ENCODE measurements at places on chromosomes 13 and 19.

GRCh38 chr13:43861863-43862262, 17.7 kb downstream of the CCDC122 start:
- no peak for DNase-seq

GRCh38 chr19:45931055-45931454, 16.5 kb upstream of the NANOS2 start:
- no peak for DNase-seq

GRCh38 chr13:27362064-27362751, 62.2 kb upstream of the GTF3A start:
- DNase-seq = peak; percentile 85

DNA sequence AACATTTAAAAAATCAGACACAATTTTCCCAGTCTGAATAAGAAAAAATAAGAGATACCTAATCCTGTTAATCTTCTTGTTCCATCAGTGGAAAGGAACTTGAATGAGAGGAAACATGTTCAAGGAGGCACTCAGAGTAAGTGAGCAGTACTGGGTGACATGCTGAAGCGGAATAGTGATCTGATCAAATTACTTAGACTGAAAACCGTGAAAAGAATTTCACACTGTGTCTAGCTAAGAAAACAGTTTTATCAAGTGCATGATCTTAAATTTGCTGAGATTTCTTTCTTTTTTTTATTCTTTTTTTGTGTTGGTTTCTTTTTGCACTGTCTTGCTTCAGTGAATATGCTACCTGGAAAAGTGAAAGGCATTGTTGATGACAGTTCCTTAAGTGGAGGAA, 249.5 kb upstream of the SLC10A2 start:
- DNase-seq = no peak

- DNase-seq = no peak
Observed at GRCh38 chr13:98176777-98177608, at the start of gene RNF113B. RNF113B (minus strand) TSS chr13:98177269; CDS start chr13:98177236, 33 bp downstream.

DNA sequence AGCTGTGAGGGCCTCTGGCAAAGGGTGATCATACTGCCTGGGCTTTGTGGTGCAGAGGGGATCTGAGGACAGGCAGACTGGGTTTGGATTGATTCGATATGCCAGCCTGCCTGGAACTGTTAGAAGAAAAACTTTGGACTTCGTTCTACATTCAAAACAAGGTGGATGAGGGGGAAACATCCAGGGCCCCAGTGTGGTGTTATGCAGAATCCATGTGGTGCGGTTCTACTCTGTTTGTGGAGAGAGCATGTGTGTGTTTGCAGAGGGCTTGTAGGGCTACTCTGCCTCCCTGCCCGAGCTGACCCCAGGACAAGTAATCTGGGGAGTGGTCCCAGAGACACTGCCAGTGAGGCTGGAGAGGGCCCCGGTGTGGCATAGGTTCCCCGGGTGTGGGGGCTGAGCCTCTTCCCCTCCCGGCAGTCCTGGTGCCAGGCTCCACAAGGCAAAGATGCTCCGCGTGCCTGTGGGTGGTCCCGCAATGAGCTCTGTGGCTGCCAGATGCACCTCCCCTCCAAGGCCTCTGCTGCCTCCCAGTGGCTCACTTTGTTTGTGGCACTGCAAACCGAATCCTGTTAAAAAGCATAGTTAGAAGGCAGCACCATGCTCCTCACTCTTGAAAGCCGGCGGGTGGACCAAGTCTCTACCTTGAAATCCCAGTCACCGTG, 22.3 kb upstream of the TFDP1 start:
- DNase-seq = peak; percentile 70

- no peak for DNase-seq
Observed at GRCh38 chr13:100725472-100725871, 50.9 kb upstream of the TMTC4 start.

DNA sequence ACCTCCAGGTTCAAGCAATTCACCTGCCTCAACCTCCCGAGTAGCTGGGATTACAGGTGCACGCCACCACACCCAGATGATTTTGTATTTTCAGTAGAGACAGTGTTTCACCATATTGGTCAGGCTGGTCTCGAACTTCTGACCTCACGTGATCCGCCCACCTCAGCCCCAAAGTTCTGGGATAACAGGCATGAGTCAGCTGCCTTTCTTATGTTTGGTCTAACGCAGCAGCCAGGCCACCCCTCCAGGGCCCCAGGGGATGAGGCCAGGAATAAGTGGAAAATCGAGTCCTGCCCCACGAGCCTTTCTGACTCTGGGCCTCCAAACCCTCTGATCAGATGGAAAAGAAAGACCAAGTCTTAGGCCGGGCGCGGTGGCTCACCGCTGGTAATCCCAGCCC, 44.5 kb downstream of the CERS4 start:
- no peak for DNase-seq

DNA sequence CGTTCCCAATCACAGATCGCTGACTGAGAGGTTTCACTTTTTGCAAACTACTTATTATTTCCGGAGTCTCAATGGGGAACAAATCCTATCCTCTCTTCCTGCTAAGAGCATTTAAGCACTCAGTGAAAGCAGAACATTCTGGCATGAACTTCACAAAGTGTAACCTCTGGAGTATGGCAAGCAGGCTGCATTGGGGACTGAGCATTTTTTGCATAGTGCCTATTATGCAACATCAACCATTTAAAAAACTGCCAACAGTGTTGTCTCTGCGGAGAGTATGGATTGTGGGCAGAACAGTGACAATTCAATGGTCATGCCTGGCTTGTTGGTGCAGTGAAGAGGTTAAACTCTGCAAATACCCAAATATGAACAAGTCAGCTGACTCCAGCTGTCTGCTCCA, 484.6 kb downstream of the OLFM4 start:
- DNase-seq = no peak

- DNase-seq = no peak
Observed at GRCh38 chr13:61466280-61466679, 50.6 kb upstream of the PCDH20 start.

GRCh38 chr13:50388481-50388880, 373.2 kb downstream of the KCNRG start:
- DNase-seq = no peak

DNA sequence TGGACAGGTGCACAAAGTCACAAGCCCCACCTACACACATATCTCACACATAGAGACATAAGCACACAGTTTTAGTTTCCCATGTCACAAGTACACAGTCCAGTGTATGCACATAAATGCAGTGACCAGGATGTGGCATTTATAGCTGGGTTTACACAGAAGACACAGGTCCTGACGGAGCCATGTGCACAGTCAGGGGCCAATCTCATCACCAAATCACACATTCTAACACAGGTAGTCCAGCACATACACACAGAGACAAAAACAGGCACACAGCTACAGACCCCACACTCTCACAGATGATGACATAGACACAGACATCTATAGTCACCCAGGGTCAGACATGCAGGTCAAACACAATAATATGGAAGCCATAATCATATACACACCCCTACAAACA, 2.1 kb downstream of the NUMBL start:
- no peak for DNase-seq

DNA sequence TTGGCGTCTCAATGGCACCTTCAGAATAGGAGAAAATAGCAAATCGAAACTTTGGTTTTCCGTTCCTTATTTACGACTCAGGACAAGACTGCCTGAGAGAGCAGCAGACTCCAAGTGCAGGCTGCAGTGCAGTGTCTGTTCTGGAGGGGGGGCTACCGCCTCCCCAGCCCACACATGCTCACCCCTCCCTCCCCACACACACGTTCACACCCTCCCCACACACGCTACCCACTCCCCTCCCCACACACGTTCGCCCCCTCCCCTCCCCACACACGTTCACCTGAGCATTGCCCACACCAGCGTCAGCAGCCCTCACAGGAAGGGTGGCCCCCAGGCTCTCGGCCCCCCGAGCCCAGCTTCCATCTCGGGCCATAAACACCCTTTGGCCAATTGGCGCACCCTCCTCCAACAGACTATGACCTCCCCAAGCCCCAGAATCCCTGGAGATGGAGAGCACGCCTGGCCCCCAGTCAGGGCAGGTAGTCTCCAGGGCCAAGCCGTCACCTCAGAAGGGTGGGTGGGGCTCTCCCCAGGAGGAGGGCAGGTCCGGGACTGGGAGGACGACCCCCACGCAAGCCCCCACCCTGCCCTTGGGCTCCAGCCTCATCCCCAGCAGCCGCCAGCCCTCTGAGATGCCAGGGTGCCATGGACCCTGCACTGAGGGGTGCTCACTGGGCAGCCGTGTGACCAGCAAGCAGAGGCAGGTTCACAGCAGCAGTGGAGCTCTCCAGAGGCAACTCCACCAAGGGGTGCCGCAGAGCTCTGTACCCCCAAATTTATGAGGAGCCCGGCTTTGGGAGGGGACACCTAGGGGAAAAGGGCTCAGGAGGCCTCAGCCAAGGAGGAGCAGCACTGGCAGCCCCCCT, 27.5 kb downstream of the RASA3 start:
- DNase-seq = no peak

DNA sequence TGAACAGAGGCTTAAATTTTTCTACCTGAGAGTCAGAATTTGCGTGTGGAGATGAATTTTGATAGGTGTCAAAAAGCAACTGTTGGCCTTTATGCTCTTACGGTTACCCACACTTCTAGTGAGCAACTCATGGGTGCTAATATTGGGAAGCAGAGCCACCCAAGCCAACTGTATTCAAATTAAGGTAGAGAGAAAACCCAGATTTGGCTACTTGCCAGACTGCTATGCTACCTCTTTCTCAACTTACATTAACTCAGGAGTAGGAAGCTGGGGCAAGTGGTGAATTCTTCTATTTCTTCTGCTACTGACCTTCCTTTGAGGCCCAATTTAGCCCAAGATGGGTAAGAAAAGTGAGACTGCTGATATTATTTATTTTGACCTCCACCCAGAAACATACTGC, 83.9 kb downstream of the OLFM4 start:
- no peak for DNase-seq

- DNase-seq = no peak
Observed at GRCh38 chr13:24124789-24125476, 35.6 kb upstream of the SPATA13 start.

DNA sequence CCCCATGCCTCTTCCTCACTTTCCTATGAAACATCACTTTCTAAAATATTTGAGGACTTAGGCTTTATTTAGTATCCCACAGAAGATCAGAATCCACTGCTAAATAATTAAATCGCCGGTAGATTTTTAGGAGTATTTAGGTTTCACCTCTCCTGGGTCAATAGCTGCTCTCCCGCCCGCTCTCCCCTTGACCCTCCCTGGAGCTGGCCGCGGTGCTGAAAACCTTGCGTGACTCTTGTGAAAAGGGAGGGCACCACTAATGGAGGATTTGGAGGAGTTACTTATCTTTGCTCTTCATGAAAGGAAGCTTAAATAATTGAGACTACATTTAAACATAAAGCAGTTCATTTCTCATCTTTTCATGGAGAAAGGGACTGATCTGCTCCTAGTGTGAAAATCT, 14.1 kb downstream of the POU4F1 start:
- DNase-seq = no peak

DNA sequence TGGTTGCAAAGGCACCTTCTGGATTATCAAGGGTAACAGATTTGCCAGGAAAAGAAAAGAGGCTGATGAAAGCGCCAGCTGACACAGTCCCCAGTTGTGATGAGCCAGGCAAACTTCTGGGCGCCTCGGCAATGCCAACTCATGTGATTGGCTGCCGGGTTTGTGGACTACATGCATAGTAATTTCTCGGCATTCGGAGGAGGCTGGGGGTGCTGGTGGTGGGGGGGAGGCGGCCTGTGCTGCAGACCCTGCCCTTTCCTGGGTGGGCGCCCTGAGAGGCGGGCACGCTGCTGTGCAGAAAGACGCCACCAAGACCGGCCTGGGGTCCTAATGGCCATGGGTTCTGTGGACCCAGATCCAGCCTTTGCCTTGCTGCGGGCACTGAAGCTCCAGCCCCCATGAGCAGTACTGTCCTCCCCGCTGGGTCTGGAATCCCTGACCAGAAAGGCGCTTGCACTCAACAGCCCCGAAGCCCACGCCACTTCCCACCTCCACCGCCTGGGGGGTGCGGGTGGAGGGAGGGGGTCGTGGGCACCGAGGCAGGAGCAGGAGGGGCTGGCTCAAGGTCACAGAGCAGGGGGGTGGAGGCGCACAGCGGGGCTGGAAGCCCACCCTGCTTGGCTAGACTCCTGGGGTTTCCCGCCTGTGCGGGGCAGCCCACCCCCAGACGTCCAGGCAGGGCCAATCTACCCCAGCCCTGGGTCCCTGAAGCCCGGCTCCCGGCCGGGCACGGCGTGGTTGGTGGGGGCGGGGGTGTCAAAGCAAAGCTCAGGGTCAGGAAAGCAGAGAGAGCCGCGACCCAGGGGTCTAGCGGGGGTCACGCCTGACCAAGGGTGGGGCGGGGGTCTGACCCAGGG, 1.0 kb downstream of the DIRAS1 start:
- DNase-seq = peak; percentile 14

DNA sequence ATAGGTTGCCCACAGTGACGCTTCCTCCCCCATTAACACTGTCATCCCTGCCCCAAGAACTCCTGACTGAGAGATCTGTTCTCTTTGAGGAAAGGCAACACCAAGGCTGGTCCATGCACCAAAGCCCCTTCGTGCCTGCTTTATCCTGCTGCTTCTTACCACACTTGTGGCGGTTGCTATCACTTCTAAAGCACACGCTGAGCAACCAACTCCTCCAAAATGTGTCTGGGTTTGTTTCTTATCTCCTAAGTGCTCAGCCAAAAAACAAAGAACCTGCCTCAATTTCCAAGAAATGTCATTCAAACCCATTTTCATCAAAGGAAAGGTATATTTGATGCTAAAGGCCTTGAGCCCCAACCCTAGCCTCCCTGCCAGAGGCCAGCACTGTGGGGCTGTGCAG, 14.6 kb downstream of the ATP7B start:
- no peak for DNase-seq

GRCh38 chr13:44540761-44541434, 35.2 kb downstream of the TSC22D1 start:
- no peak for DNase-seq

DNA sequence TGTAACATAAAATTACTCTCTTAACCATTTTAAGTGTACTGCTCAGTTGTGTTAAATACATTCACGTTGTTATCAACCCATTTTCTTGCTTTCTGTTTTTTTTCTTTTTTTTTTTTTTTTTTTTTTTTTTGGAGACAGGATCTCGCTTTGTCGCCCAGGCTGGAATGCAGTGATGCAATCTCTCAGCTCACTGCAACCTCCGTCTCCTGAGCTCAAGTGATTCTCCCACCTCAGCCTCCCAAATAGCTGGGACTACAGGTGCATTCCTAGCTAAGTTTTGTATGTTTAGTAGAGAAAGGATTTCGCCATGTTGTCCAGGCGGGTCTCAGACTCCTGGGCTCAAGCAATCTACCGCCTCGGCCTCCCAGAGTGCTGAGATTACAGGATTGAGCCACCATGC, 42.5 kb upstream of the C13orf42 start:
- no peak for DNase-seq

GRCh38 chr13:35810321-35810720, 320.9 kb downstream of the DCLK1 start:
- no peak for DNase-seq

DNA sequence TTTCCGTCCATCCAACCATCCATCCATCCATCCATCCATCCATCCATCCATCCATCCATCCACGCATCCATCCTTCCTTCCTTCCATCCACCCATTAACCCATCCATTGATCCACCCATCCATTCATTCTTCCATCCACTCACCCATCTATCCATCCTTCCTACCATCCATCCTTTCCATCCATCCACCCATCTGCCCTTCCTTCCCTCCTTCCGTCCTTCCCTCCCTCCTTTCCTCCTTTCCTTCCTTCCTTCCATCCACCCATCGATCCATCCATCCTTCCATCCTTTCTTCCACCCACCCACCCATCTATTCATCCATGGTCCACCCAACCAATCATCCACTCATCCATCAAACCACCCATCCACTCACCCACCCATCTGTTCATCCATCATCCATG, 70.1 kb downstream of the MLLT1 start:
- DNase-seq = no peak

GRCh38 chr13:99640260-99640659, 139.0 kb downstream of the TM9SF2 start:
- DNase-seq = no peak

GRCh38 chr19:5792224-5792623, 1.3 kb upstream of the DUS3L start:
- no peak for DNase-seq

Measured in activated naive CD4-positive, alpha-beta T cell treated with anti-CD3 and anti-CD28 coated beads for 36 hours (primary cell).